ENCODE measurements at places on chromosomes 11 and 22.

DNA sequence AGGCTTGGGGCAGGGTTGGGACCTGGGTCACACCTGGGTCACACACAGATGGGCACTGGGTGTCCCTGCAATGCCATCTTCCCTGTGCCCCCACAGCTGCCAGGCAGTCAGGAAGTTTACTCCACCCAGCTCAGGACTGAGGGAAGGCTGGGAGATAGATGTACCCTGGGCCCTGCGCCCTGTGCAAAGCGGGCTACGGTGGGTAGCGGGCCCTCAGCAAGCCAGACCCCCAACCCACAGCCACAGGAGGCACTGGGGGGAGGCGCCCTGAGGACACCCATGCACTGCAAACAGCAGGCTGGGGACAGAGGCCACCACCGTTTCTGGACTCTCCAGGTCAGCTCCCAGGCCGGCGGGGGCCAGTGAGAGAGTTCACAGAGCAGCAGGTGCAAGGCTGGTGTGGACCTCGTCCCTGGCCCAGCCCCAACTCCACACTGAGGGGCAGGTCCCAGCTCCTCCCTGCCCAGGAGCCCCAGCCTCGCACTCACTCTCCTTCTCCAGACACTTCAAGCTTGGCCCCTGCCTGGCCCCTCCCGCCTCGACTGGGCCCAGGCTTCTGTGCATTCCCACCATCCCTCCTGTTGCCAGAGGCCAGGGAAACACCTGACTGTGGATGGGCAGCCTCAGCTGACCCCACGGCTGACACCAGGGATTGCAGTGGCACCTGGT is 4.9 kb downstream of the DUSP8 start:
- DNase-seq = no peak

- no peak for DNase-seq
These were observed 45.3 kb upstream of the GALNT18 start for GRCh38 chr11:11667056-11667455.

DNA sequence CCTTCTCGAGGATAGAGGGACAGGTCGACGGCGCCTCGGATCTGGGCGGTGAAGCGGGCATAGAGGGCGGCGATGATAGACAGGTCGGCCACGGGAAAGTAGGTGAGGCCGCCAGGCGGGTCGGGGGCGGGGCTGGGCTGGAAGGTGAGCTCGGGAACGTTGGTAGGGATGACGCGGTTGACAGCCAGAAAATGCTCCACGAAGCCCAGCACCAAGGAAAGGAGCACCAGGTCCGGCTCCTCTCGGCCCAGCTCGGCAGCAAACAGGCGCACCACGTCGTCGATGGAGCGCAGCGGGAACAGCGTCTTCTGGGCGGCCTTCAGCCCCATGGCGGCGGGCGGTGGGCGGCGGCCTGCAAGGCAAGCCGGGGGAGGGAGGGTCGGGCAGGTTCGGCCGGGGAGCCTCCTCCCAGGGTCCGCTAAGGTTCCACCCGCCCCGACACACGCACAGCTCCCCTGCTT is 540 bp downstream of the MEN1 start:
- peak; percentile 15 for DNase-seq

GRCh38 chr22:44103735-44104480 is 76.8 kb upstream of the PARVG start:
- no peak for DNase-seq

GRCh38 chr11:46202149-46202548 is 75.3 kb upstream of the CREB3L1 start:
- DNase-seq = no peak

DNA sequence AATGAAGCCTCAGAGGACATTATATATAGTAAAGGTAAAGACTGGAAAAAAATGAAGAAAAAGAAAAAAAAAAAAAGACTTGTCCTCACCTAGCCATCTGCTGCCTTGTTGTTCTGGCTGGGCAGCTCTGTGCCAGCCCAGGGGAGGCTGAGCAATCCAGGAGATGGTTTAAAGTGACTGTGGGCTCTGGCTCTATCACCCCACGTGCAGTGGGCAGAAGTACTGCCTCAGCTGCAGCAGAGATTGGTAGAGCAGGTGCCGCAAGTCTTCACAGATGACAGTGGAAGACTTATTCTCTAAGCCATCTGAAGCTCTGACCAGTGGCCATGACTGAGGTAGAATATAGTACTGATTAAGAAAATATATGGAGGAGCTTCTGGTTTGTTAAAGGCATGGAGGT is 62.2 kb downstream of the SGSM3 start:
- no peak for DNase-seq

DNA sequence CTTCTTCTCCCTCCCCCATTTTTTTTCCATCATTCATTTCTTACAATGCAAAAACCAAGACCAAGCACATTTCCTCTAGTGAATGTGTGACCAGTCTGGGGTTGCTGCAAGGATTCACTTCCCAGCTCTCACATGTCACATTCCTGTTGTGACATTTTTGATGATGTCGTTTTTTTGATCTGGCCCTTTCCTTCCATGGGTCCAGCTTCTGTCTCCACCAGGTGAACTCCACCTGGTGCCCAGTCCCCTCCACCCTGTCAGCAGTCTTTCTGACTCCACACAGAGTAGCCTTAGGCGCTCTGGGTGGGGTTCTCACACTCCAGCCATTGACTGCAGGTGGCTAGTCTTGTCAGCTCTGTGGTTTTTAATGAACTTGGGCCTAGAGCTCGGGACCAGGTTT is 15.6 kb downstream of the PANX1 start:
- DNase-seq = no peak

DNA sequence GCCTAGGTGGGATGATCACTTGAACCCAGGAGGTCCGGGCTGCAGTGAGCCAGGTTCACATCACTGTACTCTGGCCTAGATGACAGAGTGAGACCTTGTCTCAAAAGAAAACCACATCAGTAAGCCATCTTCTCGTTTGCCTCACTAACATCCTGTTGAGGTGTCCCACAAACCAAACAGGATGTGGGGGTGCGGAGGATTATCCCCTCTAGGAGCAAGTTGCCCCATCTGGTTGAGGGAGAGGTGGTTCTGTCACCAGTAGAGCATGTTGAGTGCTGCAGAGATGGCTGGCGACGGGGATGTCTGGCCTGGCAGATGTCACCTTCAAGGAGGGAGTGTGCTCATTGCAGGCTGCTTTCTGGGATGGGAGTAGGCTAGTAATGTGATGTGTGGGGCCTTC is 72.4 kb downstream of the ZNRF3 start:
- DNase-seq = peak; percentile 75

DNA sequence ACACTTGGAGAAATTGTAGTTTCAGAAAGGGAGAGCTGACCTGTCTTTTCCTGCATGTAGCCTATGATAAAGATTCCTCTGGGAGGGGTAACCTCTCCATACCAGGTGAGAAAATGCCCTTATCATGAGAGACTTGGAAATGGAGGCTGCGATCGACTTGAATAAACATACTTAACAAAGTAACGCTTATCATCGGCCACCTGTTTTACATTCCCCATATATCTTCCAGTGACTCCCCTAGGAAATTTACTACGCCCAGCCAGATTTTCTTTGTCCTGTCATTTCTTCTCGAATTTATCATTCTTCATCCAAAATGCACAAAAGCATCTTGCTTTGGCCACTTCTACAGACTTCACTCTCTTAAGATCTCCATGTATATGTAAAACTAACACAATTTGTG is 143.5 kb downstream of the CCDC81 start:
- DNase-seq = no peak

GRCh38 chr22:23548501-23549197 is 31.4 kb downstream of the IGLL1 start:
- no peak for DNase-seq

DNA sequence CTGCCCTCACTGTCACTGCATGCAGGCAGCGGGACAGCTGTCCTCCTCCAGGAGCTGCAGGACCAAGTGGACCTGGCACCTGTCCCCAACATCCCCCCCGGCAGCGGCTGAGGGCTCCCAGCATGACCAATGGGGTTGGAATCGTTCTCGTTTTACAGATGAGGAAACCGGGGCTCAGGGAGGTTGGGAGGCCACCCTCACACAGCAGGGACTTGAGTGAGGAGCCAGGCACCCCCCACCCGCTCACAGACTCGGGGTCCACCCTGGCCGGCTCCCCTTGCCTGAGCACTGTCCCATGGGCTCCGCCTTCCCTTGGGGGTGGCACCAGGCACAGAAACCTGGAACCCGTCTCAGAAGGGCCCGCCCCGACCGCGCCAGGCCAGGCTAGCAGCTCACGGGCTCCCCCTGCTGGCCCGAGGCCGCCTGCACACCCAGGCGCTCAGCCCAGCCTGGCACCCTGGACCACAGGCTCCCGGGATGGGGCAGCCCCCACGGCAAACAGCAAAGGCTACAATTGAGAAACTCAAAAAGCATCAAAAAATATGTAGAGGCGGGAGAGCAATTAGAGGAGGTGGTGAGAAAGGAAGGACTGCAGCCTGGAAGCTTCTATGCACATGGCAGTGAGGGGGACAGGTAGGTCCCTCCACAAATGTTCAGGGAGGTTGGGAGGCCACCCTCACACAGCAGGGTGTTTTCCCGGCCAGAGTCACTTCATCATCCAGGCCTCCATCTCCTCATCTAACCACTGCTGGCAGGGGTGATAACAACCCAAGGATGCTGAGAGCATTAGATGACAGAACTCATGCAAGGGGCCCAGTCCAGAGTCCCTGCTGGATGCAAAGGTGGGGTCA is 12.8 kb downstream of the MACROD1 start:
- DNase-seq = peak; percentile 75

DNA sequence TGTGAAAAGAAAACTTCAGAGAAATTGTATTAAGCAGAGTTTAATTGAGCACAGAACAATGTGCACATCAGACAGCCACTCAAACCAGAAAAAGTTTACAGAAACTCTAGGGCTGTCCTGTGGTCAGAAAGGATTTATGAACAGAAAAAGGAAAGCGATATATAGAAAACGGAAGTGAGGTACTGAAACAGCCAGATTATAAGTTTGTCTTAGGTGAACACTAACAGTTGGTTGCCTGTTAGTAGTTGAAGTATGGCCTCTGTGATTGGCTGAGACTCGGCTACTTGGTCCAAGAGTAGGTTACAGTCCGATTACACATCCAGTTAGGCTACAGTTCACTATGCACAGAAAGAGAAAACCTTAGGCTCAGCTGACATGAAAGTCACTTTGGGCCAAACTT is 1232.5 kb upstream of the RAG2 start:
- no peak for DNase-seq

- DNase-seq = no peak
These were observed 68.7 kb downstream of the PTPRJ start for GRCh38 chr11:48049036-48049435.

- no peak for DNase-seq
These were observed 271.2 kb downstream of the DLG2 start for GRCh38 chr11:85355921-85356320.

GRCh38 chr11:126466236-126467045 is 111.0 kb downstream of the ST3GAL4 start:
- no peak for DNase-seq

GRCh38 chr11:101436511-101437142 is 147.2 kb downstream of the TRPC6 start:
- DNase-seq = peak; percentile 0

- DNase-seq = peak; percentile 78
These were observed at the start of gene RBFOX2 for GRCh38 chr22:36028646-36029405. Gene RBFOX2 (minus strand): TSS chr22:36028824. CDS start chr22:36028425, 399 bp downstream.

- no peak for DNase-seq
These were observed 9.1 kb downstream of the DNAL4 start for GRCh38 chr22:38784856-38785255.

- no peak for DNase-seq
These were observed 22.0 kb downstream of the CELSR1 start for GRCh38 chr22:46515208-46516111.

- DNase-seq = no peak
These were observed 44.1 kb downstream of the PAX6 start for GRCh38 chr11:31767066-31767465.

Data from activated T-cell treated with anti-CD3 and anti-CD28 coated beads for 48 hours (primary cell).